ENCODE measurements at places on chromosomes 13 and 19.

DNA sequence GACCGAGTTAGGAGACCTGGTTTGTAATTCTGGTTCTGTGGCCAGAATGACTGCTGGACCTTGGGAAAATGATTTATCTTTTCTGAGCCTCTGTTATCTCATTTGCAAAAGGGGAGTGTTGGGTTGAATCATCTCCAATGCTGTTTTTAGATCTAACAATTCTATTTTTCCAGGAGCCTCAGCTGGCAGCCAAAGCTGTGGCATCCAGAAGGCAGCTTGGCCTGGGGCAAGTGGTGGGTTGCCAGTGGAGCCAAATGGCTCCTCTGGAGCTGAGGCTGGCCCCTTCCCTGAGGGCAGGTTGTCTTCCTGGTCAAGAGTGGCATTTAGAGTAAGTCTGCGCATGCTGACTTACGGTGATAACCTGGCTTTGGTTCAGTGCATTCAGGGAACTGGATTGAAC, 21.3 kb downstream of the B3GLCT start:
- no peak for DNase-seq

GRCh38 chr13:20696073-20696472, 7.4 kb upstream of the IL17D start:
- DNase-seq, result no peak

GRCh38 chr13:72504131-72504841, 223.1 kb downstream of the MZT1 start:
- DNase-seq, result no peak

DNA sequence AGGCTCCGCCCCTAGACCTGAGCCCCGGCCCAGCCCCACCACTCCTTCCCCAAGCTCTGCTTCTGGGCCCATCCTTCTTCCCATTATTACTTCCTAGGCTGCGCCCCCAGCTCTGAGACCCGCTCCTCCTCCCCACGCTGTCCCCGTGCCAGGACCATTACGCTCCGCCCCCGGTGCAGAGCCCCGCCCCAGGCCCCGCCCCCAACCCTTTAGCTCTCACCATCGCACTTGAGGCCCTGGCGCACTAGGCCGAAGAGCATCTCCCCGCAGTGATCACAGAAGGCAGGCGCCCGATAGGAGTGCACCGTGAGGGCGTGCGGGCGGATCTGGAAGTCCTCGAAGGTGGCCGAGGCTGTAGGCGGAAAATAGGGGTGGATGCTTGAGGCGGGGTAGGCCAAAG, 6.2 kb downstream of the PRKD2 start:
- DNase-seq, result no peak

- DNase-seq, result no peak
Observed at GRCh38 chr19:55536366-55536765, 567 bp downstream of the SBK2 start.

DNA sequence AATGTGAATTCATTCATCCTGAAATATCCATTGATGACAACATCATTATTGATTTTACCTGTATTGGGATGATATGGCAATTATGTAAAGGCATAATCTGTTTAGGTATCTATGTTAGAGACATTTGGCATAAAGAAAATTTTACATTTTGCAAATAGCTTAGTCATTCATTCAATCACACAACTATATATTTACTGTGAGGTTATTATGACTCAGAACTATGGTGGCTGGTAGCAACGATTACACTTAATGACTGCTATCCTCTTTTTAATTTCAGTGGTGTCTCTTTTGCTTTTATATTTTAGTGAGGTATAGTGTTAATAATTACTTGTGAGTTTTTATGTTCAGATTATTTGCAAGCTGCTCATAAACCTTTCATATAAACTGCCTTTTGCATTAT, 955.9 kb downstream of the SLITRK6 start:
- no peak for DNase-seq

DNA sequence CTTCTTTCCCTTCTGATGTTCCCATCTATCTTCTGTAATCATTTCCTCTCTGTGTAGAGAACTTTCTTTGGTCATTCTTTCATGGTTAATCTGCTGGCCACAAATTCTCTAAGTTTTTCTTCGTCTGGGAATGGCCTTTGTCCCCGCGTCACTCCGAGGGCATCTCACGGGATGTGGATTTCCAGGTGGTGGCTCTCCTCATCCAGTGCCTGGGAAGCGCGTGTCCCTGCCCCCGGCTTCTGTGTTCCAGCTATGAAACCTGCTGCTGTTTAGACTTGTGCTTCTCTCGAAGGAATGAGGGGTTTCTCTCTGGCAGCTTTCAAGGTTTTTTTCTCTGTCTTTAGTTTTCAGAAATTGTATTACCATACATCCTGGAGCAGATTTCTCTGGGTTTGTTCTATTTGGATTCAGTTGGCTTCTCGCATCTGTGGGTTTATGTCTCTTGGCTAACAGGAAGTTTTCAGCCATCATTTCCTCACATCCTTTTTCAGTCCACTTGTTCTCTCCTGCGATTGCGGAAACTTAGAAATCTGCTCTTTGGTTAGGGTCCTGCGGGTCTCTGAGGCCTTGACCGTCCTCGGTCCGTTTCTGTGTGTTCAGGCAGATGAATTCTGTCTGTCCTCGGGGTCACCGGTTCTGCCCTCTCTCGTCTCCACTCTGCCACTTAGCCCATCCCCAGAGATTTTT, 36.9 kb upstream of the DCUN1D2 start:
- no peak for DNase-seq

DNA sequence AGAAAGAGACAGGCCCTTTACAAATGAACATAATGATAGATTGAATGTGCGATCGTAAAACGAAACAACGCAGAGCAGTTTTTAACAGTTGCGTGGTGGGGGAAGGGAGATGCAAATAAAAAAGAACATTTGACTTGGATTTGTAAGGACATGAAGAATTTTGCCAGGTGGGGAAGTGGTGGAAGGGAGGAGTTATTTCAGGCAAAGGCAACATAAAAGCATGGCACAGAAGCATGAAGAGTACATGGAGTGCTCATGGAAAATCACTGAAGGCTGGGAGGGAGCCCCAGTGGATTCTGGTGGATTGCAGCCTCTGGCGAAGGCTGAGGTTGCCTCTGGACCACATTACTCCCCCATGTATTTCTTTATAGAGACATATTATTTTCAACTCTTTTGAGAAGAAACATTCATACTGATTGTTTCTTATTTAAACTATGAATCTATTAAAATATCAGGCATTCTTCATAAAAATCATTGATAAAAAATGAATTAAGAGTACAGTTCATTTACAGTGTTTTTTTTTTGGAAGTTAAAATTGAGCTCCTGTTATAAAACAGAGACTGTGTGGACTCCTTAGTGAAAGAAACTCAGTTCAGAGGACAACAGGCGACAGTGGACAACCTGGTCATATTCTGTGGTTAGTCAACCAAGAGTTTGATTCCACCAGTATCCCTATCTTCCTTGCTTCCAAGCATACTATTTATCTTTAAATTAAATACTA, 57.5 kb downstream of the STARD13 start:
- DNase-seq, result no peak

DNA sequence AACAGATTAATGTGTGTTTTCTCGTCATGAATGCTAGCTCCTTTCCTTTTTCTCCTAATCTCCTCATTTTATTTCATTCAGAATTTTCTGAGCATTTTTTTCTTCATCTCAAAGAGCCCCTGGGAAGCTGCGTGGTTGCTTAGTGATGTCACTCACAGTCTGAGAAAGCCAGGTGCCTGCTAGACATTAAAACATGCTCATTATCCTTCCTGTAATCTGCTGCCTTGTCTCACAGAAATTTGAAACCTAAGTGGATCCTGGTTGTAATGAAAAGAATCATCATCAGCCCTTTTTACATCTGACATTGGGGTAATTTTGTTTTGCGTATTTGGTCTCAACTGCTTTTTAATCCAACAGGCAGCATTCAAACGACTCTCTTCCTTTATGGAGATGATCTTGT, 108.2 kb upstream of the RNF113B start:
- DNase-seq, result no peak

DNA sequence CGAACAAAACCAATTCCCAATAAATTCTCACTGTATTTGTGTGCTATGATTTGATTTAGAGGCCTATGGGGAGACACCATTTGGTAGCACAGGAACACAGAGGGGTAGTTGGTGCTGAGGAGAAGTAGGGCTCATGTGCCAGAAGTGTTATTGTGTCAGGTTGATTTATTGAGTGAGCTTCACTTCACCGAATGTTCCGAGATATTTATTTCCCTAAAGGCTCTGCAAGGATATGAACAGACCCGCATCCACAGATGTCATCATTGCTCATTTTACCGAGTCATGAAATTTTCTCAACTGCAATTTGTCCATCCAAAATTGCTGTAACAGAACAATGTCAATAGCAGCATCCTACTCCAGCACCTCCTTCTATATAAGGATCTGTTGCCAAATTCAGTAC, 69.5 kb downstream of the DACH1 start:
- no peak for DNase-seq

- DNase-seq, result no peak
Observed at GRCh38 chr13:42478531-42479156, 95.3 kb upstream of the TNFSF11 start.

DNA sequence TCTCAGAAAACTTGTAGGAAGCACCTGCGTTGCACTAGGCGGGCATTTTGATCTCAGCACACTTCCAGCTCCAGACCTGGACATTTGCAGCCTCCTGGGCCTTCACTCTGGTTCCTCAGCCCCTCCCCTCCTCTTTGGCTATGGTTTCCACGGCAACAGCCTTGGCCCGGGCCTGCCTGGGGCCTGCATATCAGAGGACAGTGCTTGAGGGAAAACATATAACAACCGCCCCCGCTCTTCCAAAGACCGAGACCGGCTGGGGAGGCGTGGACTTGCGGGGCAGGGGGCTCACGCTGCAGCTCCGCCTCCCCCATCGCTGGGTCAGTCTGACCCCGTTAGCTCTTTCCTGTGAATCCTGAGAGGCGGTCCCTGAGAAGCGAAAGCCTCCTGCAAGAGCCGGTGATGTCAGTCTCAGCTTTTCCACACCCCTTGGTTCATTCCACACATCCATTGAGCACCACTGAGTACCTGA, 125.7 kb upstream of the PEG3 start:
- no peak for DNase-seq

DNA sequence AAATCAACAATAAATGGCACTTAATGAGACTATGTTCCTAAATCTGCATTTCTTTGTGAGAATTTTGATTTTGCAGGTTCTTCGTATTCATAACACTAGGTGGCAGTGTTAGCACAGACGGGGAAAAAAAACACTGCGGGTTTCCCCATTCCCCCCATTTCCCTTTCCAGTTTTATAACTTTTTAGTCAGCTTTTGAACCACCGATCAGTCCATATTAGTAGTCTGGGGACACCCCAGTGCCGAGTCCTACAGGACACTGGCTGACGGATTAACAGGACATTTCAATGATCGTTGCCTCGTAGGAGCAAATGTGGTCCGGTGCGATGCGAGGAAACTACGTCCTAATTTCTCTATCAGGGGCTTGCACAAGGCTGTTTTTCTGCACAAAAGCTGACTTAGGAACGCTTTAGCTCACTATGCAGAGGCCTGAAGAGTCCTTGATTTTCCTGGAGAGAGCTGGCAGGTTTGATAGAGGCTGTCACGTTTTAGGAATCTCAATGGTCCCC, 234.3 kb downstream of the LMO7 start:
- peak; percentile 42 for DNase-seq

GRCh38 chr13:79989217-79989661, 351.7 kb downstream of the SPRY2 start:
- DNase-seq, result no peak

- no peak for DNase-seq
Observed at GRCh38 chr19:11204943-11205349, 7.6 kb upstream of the KANK2 start.

GRCh38 chr19:4877753-4878490, 10.5 kb upstream of the PLIN3 start:
- no peak for DNase-seq

DNA sequence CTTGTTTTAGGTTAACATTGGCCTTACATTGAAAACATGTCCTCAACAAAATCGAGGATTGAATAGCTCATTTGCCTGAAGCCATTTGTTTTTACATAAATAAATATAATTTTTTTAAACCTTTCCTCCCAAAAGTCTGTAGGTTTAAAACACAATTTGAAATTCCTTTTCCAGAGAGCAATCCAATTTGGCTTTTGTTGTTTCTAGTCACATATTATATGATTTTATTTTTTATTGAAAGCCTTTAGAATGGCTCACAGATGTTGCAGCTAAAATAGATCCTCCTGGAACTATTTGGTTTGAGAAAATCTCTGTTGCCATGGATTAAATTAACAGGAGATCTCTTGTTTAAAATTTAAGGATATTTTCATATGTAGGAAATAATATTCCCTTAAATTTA, 512.6 kb downstream of the KLF5 start:
- no peak for DNase-seq

DNA sequence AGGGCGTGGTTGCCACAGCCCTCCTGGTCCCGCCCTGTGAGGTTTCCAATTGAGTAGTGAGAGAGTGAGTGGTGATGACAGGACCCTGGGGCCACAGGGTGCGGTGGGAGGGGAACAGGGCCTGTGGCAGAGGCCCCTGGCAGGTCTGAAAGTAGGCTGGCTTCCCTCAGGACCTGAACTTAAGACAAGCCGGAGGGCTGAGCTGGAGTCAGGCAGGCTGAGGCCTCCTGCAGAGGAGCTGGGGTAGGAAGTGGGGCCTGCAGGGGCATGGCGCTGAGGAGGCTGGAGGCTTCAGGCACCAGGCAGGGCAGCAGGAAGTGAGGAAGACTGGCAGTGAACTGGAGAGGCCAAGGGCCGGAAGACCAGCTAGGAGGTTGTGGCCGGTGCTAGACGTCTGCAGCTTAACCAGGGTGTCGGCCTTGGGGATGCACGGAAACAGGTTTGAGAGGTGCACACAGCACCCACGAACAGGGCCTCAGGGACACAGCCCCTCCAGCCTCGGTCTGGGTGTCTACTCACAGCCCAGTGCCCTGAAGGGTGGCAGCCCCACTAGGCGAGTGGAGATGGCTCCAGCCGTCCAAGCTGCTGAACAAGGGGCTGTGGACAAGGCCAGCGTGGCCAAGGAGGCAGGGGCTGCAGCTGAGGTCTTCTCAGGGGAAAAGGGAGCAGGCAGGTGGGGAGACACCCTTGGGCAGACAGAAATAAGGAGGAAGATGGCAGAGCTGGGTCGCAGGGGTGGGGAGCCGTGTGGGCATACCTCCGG, 17.8 kb downstream of the POP4 start:
- no peak for DNase-seq

GRCh38 chr13:113009743-113010509, 40.9 kb downstream of the MCF2L start:
- no peak for DNase-seq

DNA sequence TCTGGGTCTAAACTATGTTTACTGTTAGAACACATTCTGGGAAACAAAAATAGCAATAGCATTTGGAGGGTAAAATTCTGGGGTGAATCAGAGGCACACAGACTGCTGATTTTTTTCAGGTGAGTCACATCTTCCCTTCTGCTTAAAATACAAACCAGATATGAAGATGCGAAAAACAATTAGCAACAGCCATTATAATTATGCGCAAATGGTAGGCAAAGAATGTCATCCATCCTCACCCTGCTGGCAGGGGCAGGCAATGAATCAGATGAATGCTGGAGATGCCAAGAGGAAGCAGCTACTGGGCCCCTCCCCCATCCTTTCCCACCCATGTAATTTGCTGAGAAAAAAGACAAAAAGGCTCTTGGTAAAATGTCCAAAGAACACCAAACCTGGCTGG, 282.9 kb downstream of the KLF5 start:
- no peak for DNase-seq
